Ureter (tissue), 1 donor: ENCODE measurements at places on chromosomes 3 and 15. TPM values are rescaled to one million over a fixed set of nuclear protein-coding genes. Genes with fewer than 3 reads are reported as not detected.

Gene TGM4
- total RNA-seq = not detected

Gene LIPH
- total RNA-seq = 16.7 TPM

Gene LDHAL6B
- not detected for total RNA-seq

Gene FSIP1
- total RNA-seq = 1.4 TPM

Gene COL8A1
- total RNA-seq = 30.2 TPM

DNA sequence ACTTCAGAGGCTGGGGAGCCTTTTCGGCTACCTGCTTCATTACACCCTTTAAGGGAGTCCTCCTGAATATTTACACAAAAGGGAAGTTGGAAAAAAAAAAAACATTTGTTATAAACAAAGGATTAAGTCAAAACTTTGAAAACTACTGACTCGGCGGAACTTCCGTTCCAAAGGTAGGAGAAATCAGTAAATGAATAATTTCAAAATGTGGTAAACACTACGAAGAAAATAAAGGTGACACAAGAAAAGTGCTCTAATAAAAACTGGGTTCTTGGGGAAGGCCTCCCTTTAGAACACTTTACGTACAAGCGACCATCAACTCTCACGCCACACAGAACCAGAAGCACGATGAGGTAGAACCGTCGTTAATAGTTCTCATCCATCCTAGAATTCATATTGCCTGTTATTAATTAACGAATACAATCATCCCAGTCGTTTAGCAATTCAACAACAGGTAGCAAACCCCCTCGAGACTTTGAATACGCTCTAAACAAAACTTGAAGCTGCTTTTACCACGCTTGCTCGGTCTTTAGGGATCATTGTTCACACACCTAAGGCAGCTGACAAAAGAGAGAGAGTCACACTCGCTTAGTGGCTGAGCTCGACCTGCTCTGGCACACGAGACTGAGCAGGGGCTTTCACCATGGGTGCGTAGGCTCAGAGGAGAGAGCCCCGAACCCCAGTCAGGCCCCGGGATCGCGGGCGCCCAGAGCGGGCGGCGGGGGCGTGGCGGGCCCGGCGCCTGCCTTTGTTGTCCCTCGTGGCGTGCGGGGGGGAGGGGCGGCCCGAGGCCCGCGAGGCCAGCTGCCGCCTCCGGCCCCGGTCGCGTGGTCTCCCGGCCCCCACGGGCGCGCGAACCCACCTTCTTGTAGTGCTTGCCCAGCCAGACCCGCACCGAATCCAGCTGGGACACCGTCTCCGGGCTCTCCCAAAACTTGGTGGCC lies 680 bp downstream of the SMARCC1 start:
- DNase-seq = peak; percentile 63

- DNase-seq = no peak
Observed at GRCh38 chr3:2262204-2262603, 163.5 kb downstream of the CNTN4 start.

DNA sequence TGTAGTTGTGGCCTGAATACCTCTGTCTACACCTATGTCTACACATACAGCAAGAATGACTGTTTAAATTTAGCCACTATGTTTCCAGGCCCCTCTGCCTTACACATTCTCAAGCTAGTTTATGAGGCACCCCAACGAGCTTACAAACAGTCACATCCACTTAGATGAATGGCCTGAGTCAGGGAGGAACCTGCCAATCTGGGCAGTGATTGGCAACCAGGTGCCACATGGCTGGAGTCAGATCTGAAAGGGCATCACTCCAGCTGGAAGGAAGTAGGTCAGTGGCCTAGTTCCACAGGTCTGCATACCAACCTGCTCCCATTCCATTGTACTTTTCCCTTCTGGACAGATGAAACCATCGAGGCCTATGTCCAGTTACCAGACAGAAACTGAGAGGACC lies 136.3 kb downstream of the FOXP1 start:
- no peak for DNase-seq

DNA sequence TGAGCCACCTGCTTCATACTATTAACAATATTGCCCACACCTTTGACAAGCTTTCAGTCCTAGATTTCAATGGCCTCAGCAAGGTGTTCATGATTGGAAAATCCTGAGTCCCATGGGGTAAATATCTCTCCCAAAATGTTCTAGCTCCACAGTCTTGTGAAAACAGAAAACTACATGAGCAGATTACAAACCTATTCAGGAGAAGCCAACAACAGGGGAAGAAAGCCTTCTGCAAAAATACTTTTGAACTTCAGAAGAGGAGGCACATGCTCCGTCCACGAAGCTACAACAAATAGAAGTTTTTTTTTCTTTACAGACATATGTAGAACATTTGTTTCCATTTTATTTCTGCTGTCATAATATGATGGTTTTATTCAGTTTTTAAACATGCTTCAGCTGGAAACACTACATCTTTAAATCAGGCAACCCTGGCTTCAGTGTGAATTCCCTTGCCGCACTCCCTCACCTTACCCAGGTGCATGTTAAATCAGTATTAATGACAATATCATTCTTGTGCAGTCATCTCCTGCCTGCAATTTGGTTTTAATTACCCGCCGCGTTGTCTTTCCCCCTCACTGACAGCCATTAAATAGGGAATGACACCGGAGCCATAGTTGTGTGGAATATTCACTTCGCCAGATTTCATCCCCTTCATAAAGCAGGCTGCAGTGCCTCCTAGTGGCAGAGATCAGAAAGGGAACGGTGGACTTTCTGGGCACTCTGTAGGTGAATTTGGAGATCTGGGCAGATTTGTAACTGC lies 725.5 kb upstream of the ARRDC4 start:
- peak; percentile 52 for DNase-seq

- no peak for DNase-seq
Observed at GRCh38 chr3:36317915-36318314, 62.4 kb upstream of the STAC start.

DNA sequence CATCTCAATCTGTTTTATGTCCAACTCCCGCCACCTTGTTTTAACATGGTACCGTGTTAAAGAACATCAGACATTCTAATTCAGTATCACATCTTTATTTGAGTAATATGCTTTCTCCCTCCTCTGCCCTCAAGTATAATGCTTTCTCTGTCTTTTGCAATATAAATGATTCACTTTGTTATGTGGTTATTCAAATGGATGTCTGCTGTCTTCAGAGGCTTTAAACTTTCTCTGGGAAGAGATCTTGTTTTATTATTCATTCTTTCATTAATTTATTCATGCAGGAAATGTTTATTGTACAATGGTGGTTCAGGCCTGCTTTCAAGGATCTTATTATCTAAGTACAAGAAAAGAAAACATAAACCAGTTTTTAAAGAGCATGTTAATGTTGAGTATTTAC lies 57.1 kb downstream of the RAP2B start:
- DNase-seq = no peak

DNA sequence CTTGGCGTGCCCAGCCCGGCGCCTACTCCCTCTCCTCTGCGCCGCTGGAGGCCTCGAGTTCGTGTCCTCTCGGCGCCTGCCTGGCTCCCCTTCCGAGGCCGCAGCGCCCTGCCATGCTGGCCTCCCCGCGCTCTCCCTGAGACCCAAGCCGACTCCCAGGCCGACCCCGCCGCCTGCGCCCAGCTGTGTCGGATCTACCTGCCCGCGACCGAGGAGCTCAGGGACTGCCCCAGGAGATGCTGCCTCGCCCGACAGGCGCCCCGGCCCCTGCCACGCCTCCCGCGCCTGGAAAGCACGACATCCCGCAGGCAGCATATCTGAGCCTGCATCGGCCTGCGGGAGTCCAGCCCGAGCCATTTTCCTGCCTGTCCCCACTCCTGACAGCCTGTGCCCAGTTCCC lies 16.1 kb downstream of the PAQR9 start:
- DNase-seq = no peak

- DNase-seq = no peak
Observed at GRCh38 chr3:187211532-187212195, 14.4 kb downstream of the RTP1 start.

GRCh38 chr15:40477642-40478327 lies 7.0 kb downstream of the CHST14 start:
- DNase-seq = peak; percentile 58
